ENCODE measurements at places on chromosomes 4 and X. TPM values are rescaled to one million over a fixed set of nuclear protein-coding genes. Genes with fewer than 3 reads are reported as not detected.

The GSX2 gene
- total RNA-seq = not detected

The SLC6A8 gene
- 48.6 TPM for total RNA-seq

The TADA2B gene
- 9.9 TPM for total RNA-seq

The IRF2 gene
- 28.5 TPM for total RNA-seq

The DCHS2 gene
- total RNA-seq = not detected

The ARMCX4 gene
- 2.1 TPM for total RNA-seq

The PCDH19 gene
- 0.16 TPM for total RNA-seq

The RHOXF2B gene
- not detected for total RNA-seq

The ITIH6 gene
- not detected for total RNA-seq

The EXOC1L gene
- not detected for total RNA-seq

The SAGE1 gene
- total RNA-seq = not detected

The SHOX gene
- total RNA-seq = not detected

The GPM6B gene
- 15.3 TPM for total RNA-seq

The MEPE gene
- total RNA-seq = not detected

The EDNRA gene
- total RNA-seq = 8.3 TPM

The BMPR1B gene
- total RNA-seq = 0.32 TPM

The RASGEF1B gene
- total RNA-seq = 1.1 TPM

The CCDC120 gene
- total RNA-seq = 1.1 TPM

The FOXP3 gene
- total RNA-seq = not detected

The ZAR1 gene
- total RNA-seq = not detected

The PPARGC1A gene
- under 0.01 TPM for total RNA-seq

The NEUROG2 gene
- total RNA-seq = not detected

The PASD1 gene
- not detected for total RNA-seq

The F9 gene
- total RNA-seq = not detected

The BEX5 gene
- total RNA-seq = not detected

The GSTCD gene
- 17.7 TPM for total RNA-seq

The MAGED4 gene
- total RNA-seq = 19.8 TPM

The TMEM154 gene
- 7.4 TPM for total RNA-seq

The CXCR3 gene
- total RNA-seq = not detected

The NSG1 gene
- total RNA-seq = 95.3 TPM

The SUPT20HL1 gene
- total RNA-seq = not detected

The CTAG2 gene
- total RNA-seq = not detected

The BTK gene
- not detected for total RNA-seq

The DRP2 gene
- total RNA-seq = 0.49 TPM

All from cardiac atrium fibroblast (primary cell).